Stimulated activated CD8-positive, alpha-beta memory T cell treated with anti-CD3 and anti-CD28 coated beads, Interleukin-7, amount 100 ng/mL, for 1 hour (primary cell): ENCODE measurements at places on chromosomes 12 and 14.

DNA sequence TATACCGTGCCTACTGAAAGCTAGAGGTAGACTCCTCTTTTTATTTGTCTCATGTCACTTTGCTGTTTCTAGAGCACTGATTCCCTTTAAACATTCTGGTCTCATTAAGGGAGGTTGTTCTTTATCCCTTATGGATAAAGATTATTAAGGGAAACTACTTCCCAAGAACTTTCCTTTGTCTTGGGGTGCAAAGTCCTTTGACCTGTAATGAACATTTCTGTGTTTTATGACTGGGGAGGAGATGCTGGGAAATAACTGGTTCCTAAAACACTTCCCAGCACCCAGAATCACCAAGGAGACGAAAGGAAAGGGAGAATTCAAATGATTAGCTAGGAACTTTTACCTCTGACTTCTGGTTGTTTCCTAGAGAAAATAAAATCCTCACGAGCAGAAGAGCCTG lies 63.2 kb upstream of the ACTN1 start:
- no peak for DNase-seq

DNA sequence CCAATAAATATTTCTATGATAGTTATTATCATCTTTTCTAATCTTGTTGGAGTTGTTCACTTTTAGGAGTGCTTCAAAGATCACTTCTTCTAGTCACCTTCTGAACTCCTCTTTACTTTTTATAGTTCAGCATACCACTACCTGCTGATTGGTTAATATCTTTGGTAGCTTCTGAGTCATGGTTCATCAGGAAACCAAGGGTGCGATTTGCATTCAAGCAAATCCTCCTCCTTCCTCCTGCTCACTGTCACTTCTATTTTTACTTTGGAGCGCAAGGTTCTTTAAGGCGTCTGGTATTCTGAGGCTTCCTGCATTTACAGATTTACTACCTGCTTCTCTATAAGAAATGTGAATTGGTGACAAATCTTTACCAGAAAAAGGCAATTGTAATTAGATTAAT lies 24.0 kb downstream of the SYT1 start:
- no peak for DNase-seq

DNA sequence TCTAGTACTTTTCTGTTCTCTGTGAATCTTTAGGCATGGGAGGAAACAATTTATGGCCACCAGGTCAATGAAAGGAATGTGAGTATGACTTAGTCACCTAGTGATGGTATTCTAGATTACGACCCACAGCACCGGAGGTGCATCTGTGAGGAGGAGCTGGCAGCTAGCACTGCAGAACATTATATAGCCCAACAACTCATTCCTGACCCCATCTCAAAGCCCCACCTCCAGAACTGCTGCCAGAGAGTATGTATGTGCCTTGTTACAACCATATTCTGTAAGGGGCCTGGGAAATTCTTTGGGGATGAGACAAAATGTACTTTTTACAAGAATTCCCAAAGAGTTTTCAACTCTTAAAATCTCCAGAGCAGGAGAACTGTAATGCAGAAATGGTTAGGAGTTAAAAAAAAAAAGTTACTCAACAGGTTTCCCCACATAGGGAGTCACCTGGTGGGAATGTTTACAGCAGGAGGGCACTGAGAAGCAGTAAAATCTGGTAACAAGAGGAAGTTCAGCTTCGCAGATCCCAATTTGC lies 34.9 kb upstream of the CERS5 start:
- no peak for DNase-seq

DNA sequence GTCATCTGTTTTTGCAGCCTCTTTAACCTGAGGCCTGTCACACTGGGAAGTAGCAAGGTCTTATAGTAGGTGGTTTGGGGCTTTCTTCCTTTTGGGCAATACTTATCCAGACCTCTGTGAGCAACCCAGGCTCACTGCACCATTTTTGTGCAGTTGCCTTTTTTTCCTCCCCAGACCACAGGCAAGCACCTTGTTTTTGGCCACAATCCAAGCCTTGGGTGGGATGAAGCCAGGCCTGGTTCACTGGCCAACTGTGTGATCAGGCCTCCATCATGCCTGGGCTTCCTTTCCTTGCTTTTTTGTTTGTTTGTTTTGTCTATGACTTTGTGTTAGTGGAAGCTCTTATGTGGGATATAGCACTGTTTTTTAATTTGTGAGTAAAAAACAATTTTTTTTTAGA lies 71.7 kb downstream of the DNAH10 start:
- DNase-seq = no peak

- no peak for DNase-seq
Measured at GRCh38 chr12:116456330-116457082, 102.7 kb upstream of the MAP1LC3B2 start.

DNA sequence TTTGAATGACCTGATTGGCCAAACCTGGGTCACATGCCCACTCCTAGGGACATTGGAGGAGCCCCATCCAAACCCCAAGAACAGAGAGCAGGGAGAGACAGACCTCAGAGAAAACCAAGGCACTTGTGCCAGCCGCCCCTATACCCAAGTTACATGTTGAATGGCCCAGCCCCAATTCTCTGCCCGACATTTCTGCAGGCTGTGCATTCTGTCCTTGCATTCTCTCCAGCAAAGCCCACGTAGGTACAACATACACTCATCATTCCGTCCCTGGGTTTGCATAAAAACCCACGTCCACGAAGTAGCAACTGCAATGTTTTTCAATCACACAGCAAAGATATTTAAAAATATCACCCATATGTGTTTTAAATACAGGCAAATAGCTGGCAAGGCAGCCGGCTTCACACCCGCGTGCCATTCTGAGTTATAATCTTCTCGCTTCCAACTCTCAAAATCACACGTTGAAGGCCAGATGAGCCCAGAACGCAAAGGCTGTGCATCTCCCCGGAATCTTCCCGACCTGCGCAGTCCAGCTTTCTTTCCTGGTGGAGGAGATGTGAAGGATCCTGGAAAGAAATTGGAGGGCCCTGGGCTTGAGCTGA lies 91.7 kb upstream of the MYL2 start:
- no peak for DNase-seq

DNA sequence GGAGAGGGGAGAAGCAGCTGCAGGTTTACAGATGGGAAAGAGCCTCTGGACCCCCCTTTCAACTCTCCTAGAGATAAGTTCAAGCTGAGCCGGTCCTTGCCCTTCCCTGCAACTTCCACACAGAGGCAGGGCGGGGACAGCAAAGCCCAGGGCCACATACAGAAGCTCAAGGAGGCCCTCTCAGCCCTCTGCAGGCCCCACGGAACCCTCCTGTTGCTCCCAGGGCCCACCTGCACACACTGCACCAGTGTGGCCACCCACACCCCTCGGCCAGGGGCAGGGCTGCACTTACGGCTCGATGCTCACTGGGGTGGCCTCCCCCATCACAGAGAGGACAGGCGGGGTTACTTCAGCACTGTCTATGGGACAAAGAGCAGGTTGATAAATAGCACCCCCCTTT lies 13.0 kb upstream of the PNMA1 start:
- no peak for DNase-seq

DNA sequence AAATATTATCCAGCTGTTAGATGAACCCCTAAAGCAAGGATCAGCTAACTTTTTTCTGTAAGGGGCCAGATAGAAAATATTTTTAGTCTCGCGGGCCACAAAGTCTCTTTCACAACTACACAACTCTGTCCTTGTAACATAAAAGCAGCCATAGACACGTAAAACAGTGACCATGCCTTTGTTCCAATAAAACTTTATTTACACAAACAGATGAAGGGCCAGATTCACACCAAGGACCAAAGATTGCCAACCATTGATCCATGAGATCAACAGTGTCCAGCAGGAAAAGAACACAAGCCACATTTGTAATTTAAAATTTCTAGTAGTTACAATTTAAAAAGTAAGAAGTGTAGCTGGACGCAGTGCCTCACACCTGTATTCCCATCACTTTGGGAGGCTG lies 109.7 kb downstream of the PHETA1 start:
- no peak for DNase-seq

GRCh38 chr14:34043627-34044372 lies 92.9 kb upstream of the EGLN3 start:
- peak; percentile 17 for DNase-seq

GRCh38 chr12:6871052-6871957 lies 1.8 kb downstream of the SPSB2 start:
- no peak for DNase-seq

DNA sequence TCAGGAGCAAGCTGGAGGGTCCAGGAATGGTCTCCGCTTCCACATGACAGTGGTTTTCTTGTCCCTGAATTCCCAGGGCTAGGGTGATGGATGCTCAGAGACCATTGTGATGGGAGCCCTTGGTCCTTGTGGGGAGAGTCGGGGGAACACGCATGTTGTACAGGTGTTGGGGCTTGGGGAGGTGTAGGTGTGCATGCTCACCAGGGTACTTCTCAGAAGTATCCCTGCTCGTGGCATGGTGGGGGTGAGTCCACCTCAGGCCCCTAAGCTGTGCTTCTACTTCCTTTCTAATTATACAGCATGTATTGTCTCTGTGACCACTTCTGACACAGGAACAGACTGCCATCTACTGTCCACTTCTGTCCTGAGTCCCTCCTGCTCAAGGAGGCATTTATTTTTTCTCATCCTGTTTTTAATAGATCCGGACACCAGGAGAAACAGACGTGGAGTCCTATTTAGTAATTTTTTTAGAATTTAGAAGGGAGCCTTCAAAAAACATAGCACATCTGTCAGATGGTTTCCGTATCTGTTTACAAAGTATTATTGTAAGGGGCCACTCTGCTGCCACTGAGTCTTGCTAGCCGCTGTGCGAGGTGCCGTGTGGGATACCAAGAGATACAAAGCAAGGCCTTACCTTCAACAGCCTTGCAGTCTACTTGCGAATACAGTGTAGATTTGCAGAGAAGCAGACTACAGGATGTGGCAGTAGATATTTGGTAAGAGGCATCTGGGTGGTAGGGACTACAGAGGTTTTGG lies 10.5 kb downstream of the NTF3 start:
- no peak for DNase-seq

DNA sequence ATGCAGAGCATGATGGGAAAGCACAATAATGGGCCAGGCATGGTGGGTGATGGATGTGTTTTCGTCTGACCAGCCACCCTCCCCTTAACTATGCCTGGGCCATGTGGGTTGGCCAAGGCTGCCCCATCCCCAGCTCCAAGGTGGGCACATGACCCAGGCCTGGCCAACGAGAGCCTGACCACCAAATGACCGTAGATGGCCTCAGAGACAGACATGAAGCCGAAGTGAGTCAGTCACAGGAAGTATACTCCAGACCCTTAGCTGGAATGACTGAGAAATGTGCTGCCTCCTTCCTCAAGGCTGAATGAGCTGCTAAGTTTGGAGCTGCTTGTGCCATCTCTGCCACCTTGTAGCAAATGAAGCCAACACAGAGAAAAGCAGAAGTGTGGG lies 233.6 kb downstream of the BCL11B start:
- no peak for DNase-seq

DNA sequence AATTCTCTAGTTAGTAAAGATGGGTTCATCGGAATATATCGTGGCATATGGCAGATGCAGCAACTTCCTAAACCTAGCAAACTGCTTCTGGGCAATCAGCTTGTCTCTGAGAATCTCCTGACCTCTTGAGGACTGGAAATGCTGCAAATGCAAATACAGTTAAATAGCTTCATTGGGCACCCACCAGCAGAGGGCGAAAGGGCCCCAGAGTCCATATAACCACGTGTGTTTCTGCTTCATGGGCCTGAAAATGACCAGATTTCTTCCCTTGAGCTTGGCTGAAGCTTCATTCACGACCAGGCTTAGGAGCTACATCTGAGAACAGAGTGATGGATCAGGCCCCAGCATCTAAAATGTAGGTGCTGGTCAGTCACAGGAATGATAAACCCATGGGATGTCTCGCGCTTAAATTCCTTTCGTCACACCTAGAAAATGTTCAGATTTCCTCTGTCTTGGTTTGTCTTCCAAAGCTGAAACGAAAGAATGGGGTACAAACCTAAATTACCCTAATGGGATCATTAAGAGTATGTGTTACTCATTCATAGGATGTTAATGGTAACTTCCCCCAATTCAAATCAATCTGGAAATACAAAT lies 1482.5 kb upstream of the TMEM132C start:
- DNase-seq = no peak

GRCh38 chr12:69440016-69440415 lies 30.2 kb upstream of the FRS2 start:
- DNase-seq = no peak

GRCh38 chr12:120737557-120738251 lies 12.1 kb downstream of the ACADS start:
- no peak for DNase-seq

GRCh38 chr12:2842948-2843347 lies 8.1 kb upstream of the NRIP2 start:
- no peak for DNase-seq

- DNase-seq = no peak
Measured at GRCh38 chr12:93453633-93454032, 11.9 kb upstream of the UBE2N start.

DNA sequence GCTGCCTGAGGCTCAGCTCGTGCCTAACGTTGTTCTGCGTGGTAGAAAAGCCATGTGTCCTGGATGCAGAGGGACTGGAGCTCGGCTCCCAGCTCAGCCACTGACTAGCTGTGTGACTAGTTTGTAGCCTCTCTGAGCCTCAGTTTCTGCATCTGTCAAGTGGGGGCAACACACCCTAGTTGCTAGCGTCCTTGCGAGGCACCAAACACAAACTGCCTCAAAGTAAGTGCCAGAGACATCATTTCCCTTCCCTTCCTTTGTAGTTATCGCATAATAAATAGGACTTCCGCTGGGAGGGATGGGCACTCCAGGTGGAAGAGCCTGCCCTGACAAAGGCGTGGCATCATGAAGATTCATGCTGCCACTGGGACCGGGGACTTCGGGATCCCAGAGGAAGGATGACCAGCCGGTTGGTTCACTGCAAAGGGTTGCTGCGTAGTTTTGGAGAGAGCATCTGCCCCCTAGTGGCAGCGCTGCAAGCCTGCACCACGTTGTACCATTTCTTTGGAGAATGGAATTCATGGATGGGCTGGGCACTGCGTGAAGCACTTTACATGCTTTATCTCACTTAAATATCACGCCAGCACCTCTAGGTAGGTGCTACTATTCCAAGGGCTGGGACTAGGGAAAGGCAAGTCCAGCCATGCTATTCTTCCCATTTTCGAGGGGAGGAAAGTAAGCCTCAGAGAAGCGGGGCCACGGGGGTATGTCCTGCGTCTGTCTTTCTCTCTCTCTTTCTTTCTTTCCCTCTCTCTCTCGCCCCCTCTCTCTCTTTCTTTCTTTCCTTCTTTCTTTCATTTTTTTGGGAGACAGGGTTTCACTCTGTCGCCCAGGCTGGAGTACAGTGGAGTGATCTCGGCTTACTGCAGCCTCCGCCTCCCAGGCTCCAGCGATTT lies 4.6 kb downstream of the CCDC197 start:
- peak; percentile 41 for DNase-seq

- no peak for DNase-seq
Measured at GRCh38 chr12:99529966-99530365, 117.6 kb upstream of the GARIN6 start.

- DNase-seq = no peak
Measured at GRCh38 chr12:82694970-82695369, 8.3 kb downstream of the TMTC2 start.
